NCI-H1417 treated with DMSO at 0.1 percent for 48 hours (cell line): ENCODE measurements at places on chromosomes 5 and 9.

GRCh38 chr5:55306641-55307382, 682 bp downstream of the DHX29 start:
- DNase-seq, result no peak

- DNase-seq, result no peak
Observed at GRCh38 chr5:83118976-83119375, 41.6 kb downstream of the XRCC4 start.

DNA sequence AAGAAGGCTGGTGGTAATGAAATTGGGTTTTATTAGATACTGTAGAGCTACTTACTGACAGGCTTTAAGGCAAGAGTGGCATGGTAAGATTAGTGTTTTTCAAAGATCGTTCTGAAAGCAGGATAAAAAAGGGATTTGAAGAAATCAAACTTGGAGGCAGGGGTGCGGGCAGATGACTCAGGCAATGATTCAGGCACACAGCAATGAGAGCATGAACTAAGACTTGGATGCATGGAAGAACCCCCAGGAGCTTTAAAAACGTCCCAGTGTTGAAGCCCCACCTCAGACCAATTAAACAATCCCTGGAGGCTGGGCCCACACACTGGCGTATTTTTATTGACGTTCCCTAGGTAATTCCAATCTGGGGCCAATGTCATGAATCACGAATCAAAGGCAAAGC, 102.5 kb downstream of the SREK1 start:
- no peak for DNase-seq

GRCh38 chr9:91644433-91644832, 220.8 kb upstream of the NFIL3 start:
- DNase-seq, result no peak

DNA sequence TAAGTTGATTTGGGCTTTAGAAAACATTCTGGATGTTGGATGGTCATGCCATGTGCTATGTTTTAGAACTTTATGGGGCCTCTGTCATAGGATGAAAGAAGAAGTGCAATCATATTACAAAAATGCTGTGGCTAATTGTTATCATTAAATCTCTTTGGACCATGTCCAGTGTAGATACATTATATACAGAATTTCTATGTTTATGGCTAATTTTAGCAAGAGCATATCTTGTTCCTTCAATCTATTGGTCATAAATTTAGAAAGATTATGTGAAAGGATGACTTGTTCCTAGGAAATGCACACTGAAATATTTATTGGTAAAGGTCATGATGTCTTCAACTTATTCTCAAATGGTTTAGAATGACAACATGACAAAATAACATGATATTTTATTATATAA, 42.4 kb upstream of the ELL2 start:
- DNase-seq, result no peak

DNA sequence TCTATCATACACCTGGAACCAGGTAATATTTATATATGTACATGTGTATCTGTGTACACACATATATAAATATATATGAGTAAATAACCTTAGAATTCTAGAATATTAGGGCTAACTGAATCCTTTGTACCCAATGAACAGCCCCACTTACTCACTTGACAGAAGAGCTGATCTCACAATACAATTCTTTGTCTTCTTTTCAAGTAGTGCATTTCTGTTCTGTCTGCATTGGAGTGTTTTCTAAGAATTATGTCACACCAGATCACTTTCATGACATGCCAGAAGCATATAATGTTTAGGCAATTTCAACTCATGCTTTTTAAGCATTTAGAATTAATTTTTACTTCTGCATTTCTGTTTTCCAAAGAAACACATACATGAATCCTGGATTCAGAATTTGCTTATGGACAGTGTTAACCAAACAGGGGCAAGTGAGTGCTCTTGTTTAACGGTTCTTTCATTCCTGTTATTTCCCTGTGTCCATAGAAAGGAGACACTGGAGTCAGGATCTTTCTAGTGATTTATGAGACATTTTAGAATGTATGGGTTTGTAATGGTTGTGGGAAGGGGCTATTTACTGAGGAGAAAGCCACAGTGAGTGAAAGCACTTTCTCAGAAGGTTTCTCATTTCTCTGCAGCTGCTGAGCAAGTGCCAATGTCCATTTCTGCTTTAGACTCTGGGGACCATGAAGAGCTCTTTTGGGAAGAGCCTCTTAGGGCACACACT, 123.2 kb downstream of the RMI1 start:
- DNase-seq, result no peak

DNA sequence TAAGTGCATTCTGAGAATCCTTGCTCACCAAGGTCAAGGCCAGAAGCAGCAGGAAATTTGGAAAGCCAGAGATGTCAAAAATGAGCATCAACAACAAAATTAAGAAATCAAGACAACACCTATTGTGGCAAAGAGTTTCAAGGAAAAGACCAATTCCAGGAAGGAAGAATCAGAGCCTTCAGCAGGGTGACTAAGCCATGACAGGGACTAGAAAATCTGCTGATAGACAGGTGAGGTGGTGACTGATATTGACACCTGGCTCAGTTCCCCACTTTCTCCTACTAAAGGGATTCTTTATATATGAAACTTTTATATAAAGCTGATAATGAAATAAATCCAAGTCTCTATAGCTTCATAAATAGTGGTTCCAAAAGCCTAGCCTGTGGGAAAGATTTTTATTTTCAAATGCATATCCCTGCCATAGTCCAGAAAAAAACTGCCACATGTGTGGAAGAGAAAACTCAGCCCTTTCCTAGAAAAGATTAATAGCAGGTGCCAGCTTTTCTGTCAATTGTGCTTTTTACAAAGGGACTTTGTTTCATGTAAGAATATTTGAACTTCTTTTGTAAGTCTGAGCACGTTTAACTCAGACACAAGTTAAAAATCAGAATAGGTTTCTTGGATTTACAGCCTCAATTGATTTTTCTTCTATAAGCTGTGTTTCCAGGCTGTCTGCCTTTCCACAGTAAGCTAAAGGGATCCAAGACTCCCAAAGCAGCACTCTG, 81.1 kb upstream of the GRAMD2B start:
- DNase-seq, result no peak

GRCh38 chr5:38163636-38164237, 94.6 kb upstream of the EGFLAM start:
- DNase-seq, result no peak

GRCh38 chr9:93959739-93960154, 4.6 kb upstream of the BARX1 start:
- DNase-seq, result no peak

GRCh38 chr9:114055061-114055460, 23.0 kb downstream of the AMBP start:
- no peak for DNase-seq

- DNase-seq, result no peak
Observed at GRCh38 chr5:103829585-103829984, 267.0 kb upstream of the NUDT12 start.

- no peak for DNase-seq
Observed at GRCh38 chr9:37034305-37034937, 353 bp upstream of the PAX5 start.

DNA sequence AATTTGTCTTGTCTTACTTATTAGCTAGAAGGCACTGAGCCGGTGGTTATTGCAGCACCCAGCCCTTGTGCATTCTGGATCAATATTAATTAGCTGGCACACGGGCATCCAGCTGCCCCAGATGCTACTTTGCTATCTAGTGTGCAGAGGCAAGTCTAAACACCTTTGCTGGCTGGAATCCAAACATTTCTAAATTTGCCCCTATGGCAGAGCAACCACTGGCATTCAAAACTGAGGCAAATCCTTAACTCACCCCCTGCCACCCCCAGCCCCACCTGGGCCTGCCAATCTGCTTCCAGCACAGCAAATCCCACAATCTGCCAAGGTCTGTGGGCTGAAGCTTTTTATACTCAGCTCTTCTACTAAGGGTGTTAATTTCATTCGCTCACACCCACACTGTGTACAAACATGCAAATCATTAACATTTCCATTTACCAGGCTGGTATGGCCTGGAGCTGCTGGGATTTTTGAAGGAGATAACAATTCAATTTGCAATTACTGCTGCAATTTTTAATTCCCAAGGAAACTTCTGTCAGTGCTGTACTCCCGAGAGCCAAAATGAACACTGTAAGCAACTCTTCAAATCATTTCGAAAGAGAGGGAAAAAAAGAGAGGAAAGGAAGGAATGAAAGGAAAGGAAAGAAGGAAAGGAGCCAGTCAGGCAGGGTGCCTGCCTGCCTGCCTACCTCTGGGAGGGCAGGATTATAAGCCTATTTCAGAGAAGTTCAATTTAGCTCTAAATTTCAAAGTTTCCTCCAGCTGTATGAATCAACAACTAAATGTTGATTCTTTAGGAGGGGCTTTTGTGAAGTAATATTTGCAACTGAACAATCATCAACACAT, 35.5 kb downstream of the RAPGEF1 start:
- no peak for DNase-seq

DNA sequence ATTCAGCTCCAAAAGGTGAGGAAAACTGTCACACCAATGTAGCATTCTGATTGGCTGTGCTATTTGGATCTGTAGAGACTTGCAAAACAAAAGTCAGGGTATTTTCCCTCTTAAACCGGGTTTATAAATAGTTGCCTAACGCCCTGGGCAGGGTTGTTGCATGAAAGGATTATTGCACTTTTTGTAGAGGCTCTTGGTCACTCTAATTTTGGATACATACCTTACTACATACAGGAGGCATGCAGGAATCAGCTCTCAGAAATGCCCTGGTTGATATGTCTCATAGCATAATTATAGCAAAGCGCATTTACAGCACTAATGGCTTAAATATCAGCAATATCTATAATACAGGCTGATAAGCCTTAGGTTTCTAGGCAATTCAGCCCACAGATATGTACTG, 200.0 kb upstream of the GDNF start:
- no peak for DNase-seq

DNA sequence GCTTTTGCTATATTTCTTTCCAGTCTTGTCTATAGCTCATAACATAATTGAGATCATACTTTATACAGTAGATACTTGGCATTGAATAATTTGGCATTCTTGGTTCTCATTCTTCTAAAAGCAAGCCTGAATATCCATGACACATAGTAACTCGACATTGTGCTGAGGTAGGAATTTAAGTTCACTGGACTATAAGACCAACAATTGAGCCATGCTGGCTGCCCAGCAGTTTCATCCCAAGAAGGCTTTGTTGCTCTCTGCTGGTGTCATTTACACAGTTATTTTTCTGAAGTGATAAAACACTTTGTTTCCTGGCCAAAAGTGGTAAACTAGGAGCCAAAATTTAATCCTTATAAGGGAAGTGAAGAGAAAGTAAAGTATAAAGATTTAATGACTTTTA, 192.0 kb downstream of the ADAMTSL1 start:
- no peak for DNase-seq

DNA sequence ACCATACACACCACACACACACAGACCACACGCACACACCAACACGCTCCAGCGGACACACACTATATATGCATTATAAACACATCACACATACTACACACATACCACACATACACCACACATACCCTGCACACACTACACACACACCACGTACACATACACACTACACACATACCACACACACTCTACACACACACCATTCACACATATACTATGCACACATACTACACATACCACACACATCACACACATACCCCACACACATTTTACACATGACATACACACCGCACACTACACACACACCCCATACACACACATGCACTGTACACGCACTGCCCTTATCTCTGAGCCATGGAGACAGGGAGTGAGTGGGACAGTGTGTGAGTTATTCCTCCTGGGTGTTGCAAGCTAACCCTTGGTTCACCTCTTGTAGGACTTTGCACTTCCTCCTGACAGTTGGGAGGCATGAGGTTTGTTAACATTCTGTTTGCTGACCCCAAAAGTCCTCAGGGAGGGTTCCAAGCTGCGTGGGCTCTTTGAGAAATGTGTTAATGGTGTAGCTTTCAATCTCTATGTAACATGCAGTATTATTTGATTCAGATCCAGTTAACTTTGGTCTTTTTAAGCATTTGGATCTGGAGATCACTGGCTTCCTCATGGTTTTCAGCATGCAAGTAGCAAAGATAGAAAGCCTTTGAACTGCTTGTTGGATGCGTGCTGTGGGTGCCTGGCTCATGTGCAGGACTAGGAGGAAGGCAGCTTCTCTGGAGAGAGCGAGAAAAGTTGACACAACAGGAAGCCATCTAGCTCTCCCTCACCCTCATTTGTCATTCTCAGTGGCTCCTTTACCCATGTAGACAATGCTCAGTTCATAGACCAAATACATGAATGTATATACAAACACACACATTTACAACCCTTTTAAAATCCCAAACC, 13.7 kb downstream of the IL31RA start:
- no peak for DNase-seq

DNA sequence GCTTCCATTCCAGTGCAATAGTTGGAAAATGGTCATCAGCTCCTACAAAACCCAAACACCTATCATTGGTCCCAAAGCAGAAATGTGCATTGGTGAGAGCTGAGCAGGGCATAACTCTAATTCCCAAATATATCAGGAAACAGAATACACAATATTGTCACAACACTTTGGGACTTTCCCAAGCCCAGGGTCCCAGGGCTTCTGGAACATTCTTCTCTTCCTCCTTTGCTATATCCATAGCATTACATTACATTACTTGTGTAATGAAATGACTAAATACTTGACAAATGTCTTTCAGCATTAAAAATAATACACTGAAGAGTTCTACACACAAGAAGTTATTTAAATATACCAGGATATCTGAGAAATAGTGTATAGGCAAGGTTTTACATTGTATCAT, 45.6 kb downstream of the LIX1 start:
- no peak for DNase-seq

- no peak for DNase-seq
Observed at GRCh38 chr9:98450496-98450895, 195.0 kb upstream of the TBC1D2 start.

- no peak for DNase-seq
Observed at GRCh38 chr5:136192526-136193321, at the start of gene SMIM32. Gene SMIM32 (minus strand): TSS chr5:136193162. CDS start chr5:136192524, 638 bp downstream.

DNA sequence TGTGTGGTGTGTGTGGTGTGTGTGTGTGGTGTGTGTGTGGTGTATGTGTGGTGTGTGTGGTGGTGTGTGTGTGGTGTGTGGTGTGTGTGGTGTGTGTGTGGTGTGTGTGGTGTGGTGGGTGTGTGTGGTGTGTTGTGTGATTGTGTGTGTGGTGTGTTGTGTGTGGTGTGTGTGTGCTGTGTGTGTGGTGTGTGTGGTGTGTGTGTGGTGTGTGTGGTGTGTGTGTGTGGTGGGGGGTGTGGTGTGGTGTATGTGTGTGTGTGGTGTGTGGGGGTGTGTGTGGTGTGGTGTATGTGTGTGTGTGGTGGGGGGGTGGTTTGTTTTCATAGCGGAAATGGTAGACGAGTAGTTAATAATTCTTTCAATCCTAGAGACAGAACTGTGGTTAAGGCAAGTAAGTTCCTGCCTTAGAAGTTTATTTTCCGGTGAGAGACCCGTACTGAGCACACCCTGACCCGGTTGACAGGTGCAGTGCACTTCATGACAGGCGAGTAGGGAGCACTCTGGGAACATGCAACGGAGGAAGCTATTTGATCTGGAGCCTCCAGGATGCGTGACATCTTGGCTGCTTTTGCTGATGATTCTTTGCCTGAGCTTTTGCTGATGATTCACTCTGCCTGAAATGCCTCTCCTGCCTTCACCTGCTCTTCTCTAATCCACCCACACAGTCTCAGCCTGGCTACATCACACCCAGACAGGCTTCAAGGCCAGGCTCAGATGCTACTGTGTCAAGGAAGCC, 21.7 kb upstream of the FAT2 start:
- DNase-seq, result no peak
